ENCODE measurements at places on chromosomes 1 and 21.

DNA sequence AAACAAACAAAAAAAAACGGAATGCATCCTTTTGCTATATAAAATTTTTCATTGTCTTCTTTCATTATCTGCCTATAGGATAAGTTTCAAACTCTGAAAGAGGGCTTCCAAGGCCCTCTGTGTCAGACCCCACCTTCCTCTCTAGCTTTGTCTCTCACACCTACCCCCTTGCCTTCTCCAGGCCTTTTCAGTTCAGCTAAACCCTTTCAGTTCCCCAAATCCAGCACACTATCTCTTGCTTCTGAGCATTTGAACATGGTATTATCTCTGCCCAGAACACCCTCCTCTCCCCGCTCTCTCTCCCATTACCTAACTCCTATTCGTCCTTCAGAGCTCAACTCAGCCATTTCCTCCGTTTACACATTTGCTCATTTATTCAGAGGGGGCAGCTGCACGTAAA, 35.7 kb downstream of the C1orf216 start:
- DNase-seq: no peak
- H3K27ac ChIP-seq: no peak overlapping the region
- no peaks in the 10 kb centered on the region for H3K36me3 ChIP-seq
- H3K27me3 ChIP-seq: peaks cover 42% of the 10 kb centered on the region
- H3K4me3 ChIP-seq: no peak overlapping the region

DNA sequence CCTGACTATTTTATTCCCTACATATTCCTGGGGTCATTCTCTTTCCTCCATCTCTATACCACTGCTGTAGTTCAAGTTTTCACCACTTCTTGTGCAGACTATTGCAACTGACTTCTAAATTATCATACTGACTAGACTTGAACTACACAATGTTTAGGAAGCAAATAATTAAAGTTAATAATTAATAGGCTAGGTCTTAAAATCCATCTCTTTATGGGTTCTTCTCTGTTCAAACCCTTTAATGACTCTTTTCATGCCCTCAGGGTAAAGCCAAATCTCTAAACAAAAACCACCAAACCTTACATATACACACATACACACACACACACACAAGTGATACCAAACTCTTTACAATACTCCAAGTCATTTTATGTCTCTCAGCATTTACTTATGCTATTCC, 22.3 kb upstream of the MOB3C start:
- H3K27me3 ChIP-seq: no peaks in the 10 kb centered on the region
- no peak for DNase-seq
- H3K4me3 ChIP-seq: no peak overlapping the region
- H3K36me3 ChIP-seq: peaks cover 28% of the 10 kb centered on the region

DNA sequence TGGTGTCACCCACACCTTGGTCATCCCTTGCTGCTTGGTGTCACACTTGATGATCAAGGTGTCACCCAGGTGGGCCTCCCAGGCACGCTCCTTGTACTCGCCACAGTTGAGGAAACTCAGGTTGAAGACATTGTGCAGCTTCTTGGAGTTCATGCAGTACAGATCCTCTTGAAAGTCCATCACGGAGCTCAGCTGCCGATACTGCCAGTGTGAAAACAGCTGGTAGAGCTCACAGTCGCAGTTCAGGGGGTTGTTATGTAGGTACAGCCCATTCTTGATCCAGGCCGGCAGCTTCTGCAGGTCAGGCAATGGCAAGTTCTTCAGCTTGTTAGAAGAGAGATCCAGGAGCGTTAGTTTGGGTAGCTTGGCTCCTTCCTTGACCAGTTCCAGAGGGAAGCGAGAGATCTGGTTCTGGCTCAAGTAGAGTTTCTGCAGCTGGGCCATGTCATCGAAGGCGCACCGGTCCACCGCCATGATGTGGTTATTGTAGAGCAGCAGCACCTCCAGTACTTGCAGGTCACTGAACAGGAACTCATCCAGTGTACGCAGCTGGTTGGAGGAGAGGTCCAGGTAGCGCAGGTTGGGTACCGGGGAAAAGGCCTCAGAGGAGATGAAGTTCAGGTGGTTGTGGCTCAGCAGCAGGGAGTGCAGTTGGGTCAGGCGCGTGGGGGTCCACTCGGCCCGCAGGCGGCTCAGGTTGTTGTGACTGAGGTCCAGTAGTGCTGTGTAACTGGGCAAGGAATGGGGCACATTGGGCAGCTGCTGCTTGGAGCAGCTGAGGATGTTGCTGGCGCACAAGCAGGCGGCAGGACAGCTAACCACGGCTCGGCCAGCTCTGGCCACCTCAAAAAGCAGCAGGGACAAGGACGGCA, 1.3 kb downstream of the AMIGO1 start:
- H3K27ac ChIP-seq: no peak overlapping the region
- H3K4me1 ChIP-seq: no peaks in the 10 kb centered on the region
- no peaks in the 10 kb centered on the region for H3K36me3 ChIP-seq

DNA sequence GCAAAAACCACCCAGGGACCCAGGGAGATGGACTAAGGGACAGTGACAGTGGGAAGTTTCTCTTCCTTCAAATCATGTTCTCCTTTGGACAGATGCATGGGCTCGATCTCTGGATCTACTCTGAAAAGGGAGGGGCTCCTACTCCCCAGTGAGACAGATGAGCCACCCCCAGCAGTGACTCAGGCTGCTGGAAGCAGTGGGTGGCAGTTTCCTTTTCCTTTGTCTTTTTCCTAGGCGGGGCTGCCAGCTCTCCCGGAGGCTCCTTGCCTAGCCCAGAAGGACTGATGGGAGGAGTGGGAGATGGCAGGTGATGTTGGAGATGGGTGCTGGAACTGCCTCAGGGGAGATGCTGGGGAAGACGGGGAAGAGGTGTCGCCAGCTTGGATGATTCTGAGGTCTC, 41.0 kb upstream of the IGSF21 start:
- DNase-seq: no peak
- peaks cover 26% of the 10 kb centered on the region for H3K27me3 ChIP-seq
- no peak overlapping the region for H3K27ac ChIP-seq
- no peaks in the 10 kb centered on the region for H3K36me3 ChIP-seq
- no peaks in the 10 kb centered on the region for H3K4me1 ChIP-seq

- H3K4me3 ChIP-seq: no peak overlapping the region
- H3K36me3 ChIP-seq: no peaks in the 10 kb centered on the region
- H3K27me3 ChIP-seq: no peaks in the 10 kb centered on the region
- DNase-seq: peak; percentile 74
- H3K27ac ChIP-seq: no peak overlapping the region
Observed at GRCh38 chr21:27423906-27424595, 457.2 kb upstream of the ADAMTS5 start.

GRCh38 chr1:29270929-29271521, 34.7 kb downstream of the PTPRU start:
- no peaks in the 10 kb centered on the region for H3K36me3 ChIP-seq
- H3K27ac ChIP-seq: peak overlapping the region; percentile 72
- H3K4me3 ChIP-seq: no peak overlapping the region
- no peak for DNase-seq
- H3K4me1 ChIP-seq: peaks cover 36% of the 10 kb centered on the region

GRCh38 chr1:21925334-21925940, 11.7 kb downstream of the HSPG2 start:
- H3K27me3 ChIP-seq: no peaks in the 10 kb centered on the region
- no peak overlapping the region for H3K4me3 ChIP-seq
- peak overlapping the region; percentile 12 for H3K27ac ChIP-seq

- no peak overlapping the region for H3K4me3 ChIP-seq
- no peaks in the 10 kb centered on the region for H3K36me3 ChIP-seq
- H3K27ac ChIP-seq: no peak overlapping the region
- H3K27me3 ChIP-seq: no peaks in the 10 kb centered on the region
- DNase-seq: peak; percentile 87
Observed at GRCh38 chr1:212749821-212750535, 41.6 kb downstream of the NSL1 start.

DNA sequence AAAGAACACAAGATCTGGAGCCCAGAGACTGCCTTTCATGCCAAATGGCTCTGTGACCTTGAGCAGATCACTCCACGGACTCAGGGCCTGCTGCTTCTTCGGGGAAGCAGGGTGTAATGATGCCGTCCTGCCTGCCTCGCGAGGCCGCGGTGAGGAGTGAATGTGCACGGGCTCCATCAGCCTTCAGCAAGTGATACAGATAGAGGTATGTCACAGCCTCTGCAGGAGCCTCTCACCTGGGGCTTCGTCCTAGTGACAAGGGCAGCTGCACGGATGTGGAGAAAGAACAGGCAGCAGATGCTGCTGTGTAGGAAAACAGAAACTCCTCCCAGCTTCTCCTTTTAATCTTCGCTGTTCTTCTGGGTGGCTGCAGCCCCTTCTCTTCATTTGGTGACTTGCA, 127.5 kb downstream of the KCNN3 start:
- no peaks in the 10 kb centered on the region for H3K36me3 ChIP-seq
- no peak for DNase-seq
- H3K4me3 ChIP-seq: no peak overlapping the region
- H3K27ac ChIP-seq: no peak overlapping the region
- H3K4me1 ChIP-seq: peaks cover 7% of the 10 kb centered on the region

DNA sequence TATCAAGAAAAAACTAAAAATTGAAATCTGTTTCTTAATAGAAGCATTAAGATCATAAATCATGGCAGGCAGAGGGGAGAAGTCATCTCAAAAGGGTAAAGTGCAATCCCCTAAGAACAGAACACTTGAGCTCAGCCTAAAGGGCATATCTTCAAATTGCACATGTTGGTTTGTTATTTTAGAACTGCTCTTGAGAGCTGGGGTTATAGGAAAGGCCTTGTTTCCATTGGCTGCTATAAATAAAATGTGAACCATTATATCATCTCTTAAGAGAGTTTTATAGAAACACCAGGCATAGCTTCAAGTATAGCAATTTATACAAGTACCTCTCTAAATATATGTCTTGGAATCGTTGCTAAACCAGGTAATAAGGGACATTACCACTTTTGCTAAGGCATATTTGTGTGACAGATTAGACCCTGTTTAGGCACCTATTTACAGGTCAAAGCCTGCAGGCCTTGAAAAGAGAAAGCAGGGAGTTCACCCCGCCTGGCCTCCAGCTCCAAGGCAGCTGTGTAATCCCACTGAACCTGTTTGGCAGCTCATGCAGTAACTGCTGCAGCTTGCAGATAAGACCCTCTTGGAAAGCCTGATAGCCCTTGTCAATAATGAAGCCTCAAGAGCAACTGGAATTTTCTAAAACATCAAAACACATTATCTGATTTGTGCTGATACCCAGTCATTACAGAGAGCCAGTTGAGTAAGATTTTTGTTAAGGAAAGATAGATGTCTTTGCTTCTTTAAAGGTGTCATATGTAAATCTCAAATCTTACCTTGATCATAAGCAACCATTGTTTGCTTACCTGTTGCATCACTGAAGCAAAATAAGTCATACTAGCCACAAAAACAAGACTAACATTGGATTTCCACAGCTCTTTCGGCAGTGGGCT, 24.2 kb upstream of the SYDE2 start:
- peaks cover 65% of the 10 kb centered on the region for H3K4me1 ChIP-seq
- no peaks in the 10 kb centered on the region for H3K27me3 ChIP-seq
- peak overlapping the region; percentile 8 for H3K4me3 ChIP-seq
- DNase-seq: peak; percentile 81

DNA sequence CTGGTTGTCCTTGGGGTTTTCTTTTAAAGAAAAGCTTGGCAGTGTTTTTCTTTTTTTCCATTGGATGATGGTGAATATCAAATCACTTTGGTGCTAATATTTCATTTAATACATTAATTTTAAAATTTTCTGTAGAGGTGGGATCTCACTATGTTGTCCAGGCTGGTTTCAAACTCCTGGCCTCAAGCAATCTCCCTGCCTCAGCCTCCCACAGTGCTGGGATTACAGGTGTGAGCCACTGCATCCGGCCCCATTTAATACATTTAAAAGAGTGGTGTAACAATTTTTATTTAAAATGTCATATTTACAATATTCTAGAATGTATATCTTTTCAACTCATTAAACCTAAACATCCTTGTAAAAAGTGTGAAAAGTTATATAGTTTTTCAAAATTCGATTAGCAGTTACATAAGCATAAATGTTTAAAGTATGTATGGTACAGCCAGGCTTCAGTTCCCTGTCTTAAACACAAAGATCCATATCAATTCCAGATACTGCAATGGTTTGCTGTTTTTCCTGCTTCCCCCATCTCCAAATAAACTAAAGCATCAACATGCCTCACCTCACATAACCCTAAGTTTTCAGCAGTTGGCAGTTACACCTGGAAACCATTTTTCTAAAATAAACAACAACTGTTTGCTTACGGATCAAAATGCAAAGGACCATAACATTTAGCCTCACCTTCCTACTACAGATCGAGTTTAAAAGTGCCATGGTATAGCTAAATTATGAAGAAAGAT, 8.9 kb upstream of the LGALS8 start:
- no peak for DNase-seq
- H3K4me3 ChIP-seq: no peak overlapping the region
- no peaks in the 10 kb centered on the region for H3K4me1 ChIP-seq
- H3K36me3 ChIP-seq: no peaks in the 10 kb centered on the region

- no peaks in the 10 kb centered on the region for H3K27me3 ChIP-seq
- no peaks in the 10 kb centered on the region for H3K36me3 ChIP-seq
- no peak overlapping the region for H3K4me3 ChIP-seq
- no peak for DNase-seq
- H3K27ac ChIP-seq: no peak overlapping the region
- H3K4me1 ChIP-seq: no peaks in the 10 kb centered on the region
Observed at GRCh38 chr1:116902027-116902426, 7.7 kb upstream of the PTGFRN start.

- H3K27ac ChIP-seq: no peak overlapping the region
- DNase-seq: no peak
- H3K4me1 ChIP-seq: no peaks in the 10 kb centered on the region
- peaks cover 3% of the 10 kb centered on the region for H3K27me3 ChIP-seq
- H3K4me3 ChIP-seq: peak overlapping the region; percentile 15
Observed at GRCh38 chr21:22575165-22575584, 1577.0 kb downstream of the NCAM2 start.

DNA sequence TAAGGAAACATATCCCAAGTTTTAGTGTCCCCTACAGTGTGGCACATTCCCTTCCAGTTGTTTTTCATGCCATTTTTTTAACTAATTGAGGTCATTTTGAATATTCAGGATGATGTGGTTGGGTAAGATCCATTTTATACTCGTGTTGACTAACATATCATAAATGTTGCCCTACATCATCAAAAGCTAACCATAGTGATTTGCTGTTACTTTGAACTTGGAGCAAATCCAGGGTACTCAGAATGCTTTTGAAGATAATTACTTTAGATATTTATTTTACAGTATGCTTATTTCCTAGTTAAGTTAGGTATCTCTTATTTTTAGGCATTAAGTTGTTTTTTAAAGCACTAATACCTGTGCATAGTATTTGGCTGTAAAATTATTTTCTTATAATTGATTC, 57.8 kb downstream of the DYRK1A start:
- DNase-seq: no peak
- H3K36me3 ChIP-seq: peaks cover 4% of the 10 kb centered on the region
- no peaks in the 10 kb centered on the region for H3K4me1 ChIP-seq
- no peaks in the 10 kb centered on the region for H3K27me3 ChIP-seq
- no peak overlapping the region for H3K27ac ChIP-seq

DNA sequence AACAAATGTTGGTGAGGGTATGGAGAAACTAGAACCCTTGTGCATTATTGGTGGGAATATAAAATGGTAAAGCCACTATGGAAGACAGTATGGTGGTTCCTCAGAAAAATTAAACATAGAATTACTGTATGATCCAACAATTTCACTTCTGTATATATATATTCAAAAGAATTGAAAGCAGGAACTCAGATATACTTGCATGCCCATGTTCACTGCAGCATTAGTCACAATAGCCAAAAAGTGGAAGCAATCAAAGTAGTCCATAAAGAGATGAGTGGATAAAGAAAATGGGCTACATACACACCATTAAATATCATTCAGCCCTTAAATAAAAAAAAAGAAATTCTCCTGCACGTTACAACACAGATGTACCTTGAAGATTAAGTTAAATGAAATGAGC, 34.1 kb downstream of the ABL2 start:
- no peaks in the 10 kb centered on the region for H3K36me3 ChIP-seq
- H3K27me3 ChIP-seq: no peaks in the 10 kb centered on the region
- H3K4me1 ChIP-seq: peaks cover 5% of the 10 kb centered on the region
- H3K4me3 ChIP-seq: no peak overlapping the region

GRCh38 chr1:245105042-245105441, 49.7 kb upstream of the KIF26B start:
- no peak overlapping the region for H3K27ac ChIP-seq
- no peaks in the 10 kb centered on the region for H3K36me3 ChIP-seq
- peaks cover 16% of the 10 kb centered on the region for H3K4me1 ChIP-seq
- H3K4me3 ChIP-seq: no peak overlapping the region

All from cardiac muscle cell (in vitro differentiated cells and primary cell).